ENCODE measurements at places on chromosomes 4 and X.

DNA sequence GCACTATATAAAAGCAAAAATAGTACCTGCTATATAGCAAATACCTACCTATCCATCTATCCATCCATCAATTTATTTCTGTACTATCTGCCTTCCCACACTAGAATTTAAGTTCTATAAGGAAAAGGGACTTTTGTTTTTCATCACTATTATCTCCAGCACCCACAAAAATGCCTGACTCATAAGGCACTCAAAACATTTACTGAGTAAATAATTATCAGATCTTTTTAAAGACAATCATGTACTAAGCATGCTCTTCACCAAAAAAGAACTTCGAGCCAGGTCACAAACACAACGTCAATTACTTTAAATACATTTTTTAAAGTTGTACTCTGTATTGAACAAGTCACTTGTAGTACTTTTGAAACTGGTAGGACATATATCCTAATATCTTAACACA is 119.9 kb downstream of the FBXW7 start:
- no peak for DNase-seq

DNA sequence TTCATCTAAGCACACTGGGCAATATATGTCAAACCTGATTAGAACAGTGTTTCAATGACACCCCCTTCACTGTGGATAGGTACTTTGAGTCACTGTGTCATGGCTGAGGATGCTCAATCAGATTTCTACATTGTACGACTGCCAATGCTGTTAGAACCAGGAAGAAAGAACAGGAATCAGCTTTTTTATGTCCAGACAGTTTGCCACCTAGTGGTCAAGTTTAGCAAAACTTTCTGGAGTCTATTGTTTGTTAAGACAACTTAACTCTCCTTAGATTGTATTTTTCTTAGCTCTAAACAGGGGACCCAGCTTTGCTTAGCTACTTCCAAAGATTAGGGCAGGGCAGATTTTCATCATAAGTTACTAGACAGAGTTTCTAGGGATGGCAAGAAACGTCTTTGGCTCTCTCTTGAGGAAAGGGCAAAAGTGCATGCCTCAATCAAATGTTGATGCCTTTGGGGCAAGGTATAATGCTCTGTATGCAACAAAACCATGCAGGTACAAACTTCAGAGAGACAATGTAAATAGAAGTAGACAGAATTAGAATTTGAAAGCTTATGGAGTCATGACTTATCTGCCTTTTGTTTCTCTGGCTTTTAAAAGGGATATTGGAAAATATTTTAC is 40.5 kb upstream of the BMP3 start:
- DNase-seq, result no peak

GRCh38 chr4:107631560-107631959 is 88.5 kb downstream of the PAPSS1 start:
- peak; percentile 27 for DNase-seq

GRCh38 chr4:136737066-136737465 is 795.2 kb downstream of the PCDH18 start:
- no peak for DNase-seq

GRCh38 chr4:86508436-86508835 is 85.7 kb upstream of the PTPN13 start:
- DNase-seq, result no peak

DNA sequence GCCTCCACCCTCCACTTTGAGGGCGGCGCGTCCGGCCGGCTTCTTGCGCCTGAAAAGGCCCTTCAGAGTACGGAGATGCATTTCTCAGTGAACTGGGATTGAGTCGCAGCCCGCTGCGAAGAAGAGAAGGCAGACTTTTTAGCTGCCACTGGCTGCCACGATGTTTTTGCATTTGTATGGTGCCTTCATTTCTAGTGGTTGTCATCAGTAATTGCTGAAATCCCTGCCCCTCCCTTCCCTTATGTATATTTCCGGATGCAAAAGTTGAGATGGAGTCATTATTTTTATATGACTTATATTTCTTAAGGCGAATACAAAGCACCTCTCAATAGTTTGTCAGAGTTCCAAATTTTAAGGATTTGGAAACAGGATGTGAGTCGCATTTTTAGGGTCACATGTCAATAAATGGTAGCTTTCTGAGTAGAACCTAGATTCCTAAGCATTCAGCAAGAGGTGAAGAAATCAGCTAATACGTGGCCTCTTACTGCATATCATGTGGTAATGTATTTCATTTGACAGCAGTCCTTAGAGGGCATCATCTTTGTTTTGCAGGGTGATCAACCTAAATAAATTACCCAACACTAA is 658 bp downstream of the ATP6AP2 start:
- no peak for DNase-seq

GRCh38 chrX:109875831-109876230 is 127.1 kb upstream of the TMEM164 start:
- no peak for DNase-seq

DNA sequence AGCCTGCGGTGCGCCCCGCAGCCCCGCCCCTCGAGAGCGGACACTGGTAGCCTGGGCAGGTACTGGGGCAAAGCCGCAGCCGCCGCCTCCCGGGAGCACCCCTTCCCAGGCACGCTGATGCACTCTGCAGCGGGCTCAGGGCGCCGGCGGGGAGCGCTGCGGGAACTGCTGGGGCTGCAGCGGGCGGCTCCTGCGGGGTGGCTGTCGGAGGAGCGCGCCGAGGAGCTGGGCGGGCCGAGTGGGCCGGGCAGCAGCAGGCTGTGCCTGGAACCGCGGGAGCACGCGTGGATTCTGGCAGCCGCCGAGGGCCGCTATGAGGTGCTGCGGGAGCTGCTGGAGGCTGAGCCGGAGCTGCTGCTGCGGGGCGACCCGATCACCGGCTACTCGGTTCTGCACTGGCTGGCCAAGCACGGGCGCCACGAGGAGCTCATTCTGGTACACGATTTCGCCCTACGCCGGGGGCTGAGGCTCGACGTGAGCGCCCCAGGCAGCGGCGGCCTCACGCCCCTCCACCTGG is 401 bp downstream of the SOWAHD start:
- DNase-seq, result peak; percentile 32

DNA sequence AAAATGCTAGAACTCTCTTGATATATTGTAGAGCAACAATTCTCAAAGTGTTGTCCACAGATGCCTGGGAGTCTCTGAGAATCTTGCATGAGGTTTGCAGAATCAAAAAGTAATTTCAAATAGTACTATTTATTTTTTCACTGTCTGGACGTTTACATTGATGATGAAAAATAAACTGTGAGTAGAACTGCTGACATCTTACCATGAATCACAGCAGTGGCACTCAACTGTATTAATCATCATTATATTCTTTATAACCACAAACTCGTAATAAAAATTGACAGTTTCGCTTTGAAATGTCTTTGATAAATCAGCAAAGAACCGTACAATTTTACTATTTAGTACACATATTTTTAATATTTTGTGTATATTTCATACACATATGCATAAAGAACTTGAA is 94.5 kb downstream of the NAF1 start:
- no peak for DNase-seq

DNA sequence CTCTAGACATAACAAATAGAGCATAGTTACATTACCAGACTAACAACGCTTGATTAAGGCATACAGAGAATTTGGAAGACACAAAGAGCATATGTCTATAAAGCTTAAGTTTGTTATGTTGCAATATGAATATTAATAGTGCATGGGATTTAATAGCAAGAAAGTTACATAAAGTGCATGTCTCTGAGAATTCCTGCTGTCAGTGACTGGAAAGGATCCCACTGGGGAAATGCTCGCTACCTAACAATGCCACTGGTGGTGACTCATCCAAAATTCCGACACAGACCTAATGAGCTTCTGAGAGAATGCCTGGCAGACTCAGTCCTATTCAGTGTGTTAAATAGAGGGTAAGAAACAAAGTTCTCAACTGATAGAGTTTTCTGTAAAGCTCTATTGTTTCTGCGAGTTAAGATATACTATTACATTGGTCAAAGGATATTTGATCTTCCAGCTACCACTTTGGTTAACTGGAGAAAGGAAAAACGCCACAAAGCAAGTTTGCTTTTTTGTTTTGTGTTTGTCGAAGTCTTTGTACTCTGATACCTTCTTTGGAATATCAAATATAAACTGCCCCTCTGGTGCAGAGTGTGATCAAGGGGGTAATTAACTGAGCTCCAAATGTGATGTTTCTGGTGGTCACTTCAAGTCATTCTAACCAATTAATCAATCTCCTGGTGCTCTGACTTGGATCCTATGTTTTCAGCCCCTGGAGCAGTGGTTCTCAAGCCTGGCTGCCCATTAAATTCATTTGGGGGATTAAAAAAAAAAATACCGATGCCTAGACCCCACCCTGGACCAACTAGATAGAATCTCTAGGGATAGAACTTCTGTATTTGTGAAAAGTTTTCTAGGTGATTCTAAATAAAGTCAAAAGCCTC is 107.9 kb downstream of the PALLD start:
- DNase-seq, result peak; percentile 35

GRCh38 chr4:187608001-187608421 is 387.6 kb upstream of the ZFP42 start:
- no peak for DNase-seq

DNA sequence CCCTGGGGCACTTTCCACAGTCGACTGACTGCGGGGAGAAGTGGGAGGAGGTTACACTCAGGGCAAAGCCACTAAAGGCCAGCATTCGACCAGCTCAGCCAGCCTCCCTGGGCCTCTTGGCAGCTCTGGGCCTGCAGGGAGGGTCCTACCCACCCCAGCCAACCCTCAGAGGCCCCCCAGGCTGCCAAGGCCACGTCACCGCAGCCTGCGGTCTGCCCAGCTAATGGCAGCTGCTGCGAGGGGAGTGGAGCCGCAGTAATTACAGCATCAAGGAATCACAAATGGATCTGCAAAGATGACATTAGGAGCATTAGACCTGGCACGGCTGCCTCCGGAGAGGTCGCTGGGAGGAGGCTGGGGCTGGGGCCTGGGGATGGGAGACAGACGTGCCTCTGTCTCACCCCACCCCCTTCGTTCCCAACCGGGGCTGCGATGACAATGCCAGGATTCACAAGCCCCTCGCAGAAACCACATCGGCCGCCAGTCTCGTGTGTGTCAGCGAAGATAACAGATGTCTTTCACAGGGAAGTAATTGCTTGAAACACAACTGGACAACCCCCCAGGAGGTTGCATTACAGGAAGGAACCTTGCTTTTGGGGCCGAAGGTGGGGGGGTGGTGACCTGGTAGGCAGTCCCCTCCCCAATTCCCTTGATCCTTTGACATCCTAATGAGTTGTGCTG is 367.6 kb downstream of the BCOR start:
- no peak for DNase-seq

DNA sequence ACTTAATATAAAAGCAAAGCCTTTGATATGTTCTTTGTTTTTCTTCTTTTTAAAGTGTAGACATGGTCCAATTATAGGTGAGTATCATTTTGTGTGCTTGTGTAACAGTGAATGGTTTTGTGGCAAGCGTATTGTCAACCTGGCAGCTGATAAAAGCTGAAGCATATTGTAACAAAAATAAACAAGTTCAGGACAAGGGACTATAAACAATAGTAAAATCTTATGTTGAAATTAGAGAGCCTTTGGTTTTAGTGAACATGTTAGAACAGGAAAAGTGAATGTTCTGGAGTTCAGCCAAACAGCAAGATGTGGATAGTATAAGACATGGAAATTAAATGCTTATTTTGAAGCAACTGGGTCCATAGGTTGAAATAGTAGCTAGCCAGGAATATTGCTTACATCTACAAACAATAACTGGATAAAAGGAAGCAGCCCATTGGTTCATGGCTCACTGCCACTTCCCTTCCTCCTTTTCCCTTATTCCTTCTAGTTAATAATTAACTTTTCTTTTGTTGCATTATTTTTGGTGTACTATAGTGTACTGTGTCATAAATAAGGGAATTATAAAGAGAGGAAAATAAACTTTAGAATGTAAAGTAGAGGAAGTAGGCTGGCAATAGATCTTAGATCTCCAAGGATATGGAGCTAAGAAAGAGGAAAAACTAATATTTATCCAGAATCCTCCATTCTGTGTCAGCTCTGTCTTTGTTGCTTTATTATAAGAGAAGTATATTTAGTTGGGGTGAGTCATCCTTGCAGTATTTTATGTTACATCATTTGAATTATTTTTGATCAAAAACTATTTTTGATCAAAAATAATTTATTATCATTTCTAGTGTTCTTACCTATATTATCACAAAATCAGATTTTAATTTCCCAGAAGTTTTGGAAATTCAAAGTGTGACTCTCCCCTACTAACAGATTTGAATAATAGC is 65.6 kb downstream of the MRPL1 start:
- no peak for DNase-seq

DNA sequence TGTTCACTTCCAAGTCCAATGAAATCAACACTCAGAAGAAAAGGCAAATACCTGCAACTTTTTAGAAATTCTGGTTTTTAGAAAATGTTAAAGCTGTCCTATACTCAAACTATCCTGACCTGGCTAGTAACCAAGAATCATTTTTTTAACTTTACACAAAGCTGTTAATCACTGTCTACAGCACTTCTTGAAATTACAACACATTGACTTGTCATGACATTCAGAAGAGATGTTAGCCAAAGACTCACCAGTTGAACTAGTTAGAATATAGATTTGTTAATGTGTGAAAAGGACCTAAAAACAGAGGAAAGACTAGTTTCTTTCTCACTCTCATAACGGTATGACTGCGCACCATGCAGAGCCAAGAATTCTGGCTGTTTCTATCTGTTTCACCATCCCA is 98.8 kb downstream of the COX18 start:
- DNase-seq, result no peak

DNA sequence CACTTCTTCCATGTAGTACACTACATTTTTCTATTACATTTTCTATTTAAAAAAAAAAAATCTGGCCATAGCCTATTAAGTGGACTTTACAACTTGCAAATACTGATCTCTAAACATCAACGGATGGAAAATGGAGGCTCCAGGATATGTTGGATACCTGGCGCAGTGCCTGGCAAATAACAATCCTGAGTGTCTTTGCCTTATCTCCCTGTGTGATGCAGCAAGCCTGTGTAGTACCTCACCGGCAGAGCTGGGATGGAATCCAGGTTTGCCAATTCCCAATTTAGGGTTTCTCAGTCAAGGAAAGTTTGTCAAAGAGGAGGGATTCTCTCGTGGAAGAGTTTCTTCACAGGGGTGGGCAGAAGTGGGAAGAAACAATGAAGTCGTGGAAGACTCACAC is 93.2 kb downstream of the KDR start:
- peak; percentile 24 for DNase-seq

GRCh38 chr4:12897954-12898353 is 586.2 kb downstream of the RAB28 start:
- DNase-seq, result no peak

- DNase-seq, result no peak
Observed at GRCh38 chrX:13659063-13659462, 6.1 kb downstream of the TCEANC start.

GRCh38 chr4:22235698-22236097 is 280.2 kb downstream of the ADGRA3 start:
- DNase-seq, result no peak

Measured in left cardiac atrium (tissue), 4 donors.